Hepatocyte (in vitro differentiated cells): ENCODE measurements at places on chromosomes 1 and 21. TPM values are rescaled to one million over a fixed set of nuclear protein-coding genes. Genes with fewer than 3 reads are reported as not detected.

The PCP4 gene
- total RNA-seq: 0.64 and 1.2 TPM in 2 replicates

- H3K4me1 ChIP-seq: no peaks in the 10 kb centered on the region
- H3K27me3 ChIP-seq: no peaks in the 10 kb centered on the region
- no peak overlapping the region for H3K4me3 ChIP-seq
These were observed 610.9 kb downstream of the LRRIQ3 start for GRCh38 chr1:73587080-73587479.

The FCRL2 gene
- total RNA-seq: 0.13 TPM in 1 of 2 replicates, not detected in the other

DNA sequence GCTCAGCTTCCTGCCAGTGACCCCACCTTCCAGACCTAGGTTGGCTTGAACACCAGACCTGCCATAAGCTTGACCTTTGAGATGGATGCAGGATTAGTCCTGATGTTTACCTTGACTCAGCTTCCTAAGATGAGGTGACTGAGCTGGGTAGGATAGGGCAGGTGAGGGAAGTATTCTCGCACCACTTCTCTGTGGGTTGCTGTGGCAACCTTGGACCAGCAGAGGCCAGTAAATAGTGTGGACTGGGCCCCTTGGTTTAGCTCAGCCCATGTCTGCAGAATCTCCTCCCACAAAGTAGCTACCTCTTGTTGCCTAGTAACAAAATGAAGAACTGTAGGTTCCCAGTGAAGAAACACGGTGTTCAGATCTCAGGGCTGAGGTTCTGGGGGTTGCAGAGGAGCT, 8.4 kb downstream of the RPS6KA1 start:
- no peaks in the 10 kb centered on the region for H3K36me3 ChIP-seq
- peaks cover 11% of the 10 kb centered on the region for H3K4me1 ChIP-seq
- no peak overlapping the region for H3K27ac ChIP-seq
- no peak overlapping the region for H3K4me3 ChIP-seq

DNA sequence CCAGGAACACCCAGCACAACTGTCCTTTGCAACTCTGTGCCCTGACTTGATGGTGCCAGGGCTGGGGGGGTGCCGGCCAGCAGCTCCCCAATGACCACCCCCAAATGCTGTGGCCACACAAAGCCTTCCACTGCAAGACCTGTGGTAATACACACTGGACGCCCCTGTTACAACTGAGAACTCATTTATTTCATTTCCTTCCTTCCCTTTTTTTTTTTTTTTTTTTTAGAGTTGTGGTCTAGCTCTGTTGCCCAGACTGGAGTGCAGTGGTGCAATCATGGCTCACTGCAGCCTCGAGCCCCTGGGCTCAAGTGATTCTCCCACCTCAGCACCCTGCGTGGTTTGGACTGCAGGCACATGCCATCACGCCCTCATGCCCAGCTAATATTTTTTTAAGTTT, 25.2 kb downstream of the TP73 start:
- H3K4me1 ChIP-seq: no peaks in the 10 kb centered on the region
- H3K4me3 ChIP-seq: no peak overlapping the region
- no peak overlapping the region for H3K27ac ChIP-seq
- DNase-seq: no peak
- H3K36me3 ChIP-seq: no peaks in the 10 kb centered on the region
- H3K27me3 ChIP-seq: no peaks in the 10 kb centered on the region

GRCh38 chr21:25428537-25428936, 178.7 kb downstream of the MRPL39 start:
- H3K27me3 ChIP-seq: peaks cover 4% of the 10 kb centered on the region
- no peak for DNase-seq
- H3K4me3 ChIP-seq: no peak overlapping the region
- H3K36me3 ChIP-seq: no peaks in the 10 kb centered on the region

- H3K4me3 ChIP-seq: no peak overlapping the region
- no peaks in the 10 kb centered on the region for H3K4me1 ChIP-seq
- DNase-seq: no peak
These were observed 43.8 kb upstream of the RAVER2 start for GRCh38 chr1:64701071-64701470.

The AMY1B gene
- not detected in 2 replicates for total RNA-seq

GRCh38 chr1:143661418-143662101, 310.2 kb downstream of the FAM72C start:
- H3K36me3 ChIP-seq: no peaks in the 10 kb centered on the region
- H3K4me1 ChIP-seq: no peaks in the 10 kb centered on the region
- DNase-seq: no peak
- H3K27me3 ChIP-seq: no peaks in the 10 kb centered on the region

The FCER1G gene
- total RNA-seq: 1.1 and 4.3 TPM in 2 replicates

DNA sequence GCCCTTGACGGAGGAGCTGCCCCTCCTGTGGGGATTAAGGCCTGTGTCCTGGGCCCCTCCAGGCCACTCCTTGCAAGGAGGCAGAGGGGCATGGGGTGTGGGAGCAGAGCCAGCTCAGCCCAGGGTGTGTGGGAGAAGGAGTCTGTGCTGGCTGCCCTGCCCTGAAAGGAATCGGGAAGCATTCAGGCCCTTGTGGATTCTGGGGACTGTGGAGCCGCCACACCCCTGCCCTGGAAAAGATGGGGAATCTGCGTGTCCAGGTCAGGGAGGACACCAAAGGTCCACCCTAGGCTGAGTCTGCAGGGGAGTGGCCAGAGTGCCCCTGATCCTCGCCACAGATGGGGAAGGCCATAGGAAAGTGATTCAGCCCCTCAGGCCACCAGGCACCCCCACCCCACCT, 16.5 kb upstream of the PRDM16 start:
- H3K27me3 ChIP-seq: peaks cover 3% of the 10 kb centered on the region
- H3K36me3 ChIP-seq: no peaks in the 10 kb centered on the region
- no peak overlapping the region for H3K4me3 ChIP-seq

- H3K4me3 ChIP-seq: no peak overlapping the region
- H3K4me1 ChIP-seq: no peaks in the 10 kb centered on the region
- no peaks in the 10 kb centered on the region for H3K36me3 ChIP-seq
- no peaks in the 10 kb centered on the region for H3K27me3 ChIP-seq
- no peak for DNase-seq
- H3K27ac ChIP-seq: no peak overlapping the region
These were observed 113.1 kb upstream of the RGS18 start for GRCh38 chr1:192045131-192045530.

The EPHA2 gene
- total RNA-seq: 26.7 and 27.3 TPM in 2 replicates

- DNase-seq: no peak
- H3K4me3 ChIP-seq: no peak overlapping the region
- no peaks in the 10 kb centered on the region for H3K4me1 ChIP-seq
- no peak overlapping the region for H3K27ac ChIP-seq
These were observed 42.5 kb downstream of the RAB3GAP2 start for GRCh38 chr1:220229771-220230170.

DNA sequence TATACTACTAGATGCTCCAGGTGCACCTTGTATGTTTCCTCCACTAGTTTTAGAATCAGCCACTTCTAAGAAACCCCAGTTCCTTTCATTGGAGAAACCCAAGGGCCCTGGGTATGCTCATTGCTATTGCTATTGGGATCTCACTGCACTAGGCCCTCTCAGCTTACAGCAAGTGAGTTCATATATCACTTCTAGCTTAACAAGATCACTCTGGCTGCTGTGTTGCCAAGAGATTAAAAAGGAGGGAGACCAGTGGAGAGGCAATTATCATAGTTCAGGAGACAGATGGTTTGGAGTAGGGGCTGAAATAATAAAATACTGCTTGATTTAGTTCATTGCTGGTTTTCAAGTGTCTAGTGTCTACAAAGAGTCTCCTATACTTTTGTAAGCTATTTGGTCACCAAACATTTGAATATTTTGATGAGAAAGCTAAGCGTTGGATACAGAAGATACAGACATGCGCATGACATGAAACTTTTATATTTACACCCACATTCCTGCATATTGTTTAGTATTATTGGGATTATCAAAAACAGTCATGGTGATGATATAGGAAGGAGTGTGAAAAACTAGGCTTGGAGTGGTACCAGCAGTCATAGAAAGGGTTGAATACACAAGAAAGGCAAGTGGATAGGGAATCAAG, 671.9 kb downstream of the ADGRL2 start:
- H3K36me3 ChIP-seq: no peaks in the 10 kb centered on the region
- no peak for DNase-seq
- no peaks in the 10 kb centered on the region for H3K27me3 ChIP-seq

GRCh38 chr1:149846042-149846441, 53.3 kb upstream of the BOLA1 start:
- H3K36me3 ChIP-seq: no peaks in the 10 kb centered on the region
- H3K4me1 ChIP-seq: peaks cover 47% of the 10 kb centered on the region
- no peaks in the 10 kb centered on the region for H3K27me3 ChIP-seq
- H3K27ac ChIP-seq: no peak overlapping the region

The KCNN3 gene
- total RNA-seq: 0.36 and 0.67 TPM in 2 replicates
